Activated CD4-positive, alpha-beta memory T cell treated with anti-CD3 and anti-CD28 coated beads for 36 hours (primary cell): ENCODE measurements at places on chromosomes 4 and X. TPM values are rescaled to one million over a fixed set of nuclear protein-coding genes. Genes with fewer than 3 reads are reported as not detected.

GRCh38 chrX:41022566-41022965 is 62.7 kb upstream of the USP9X start:
- no peak for DNase-seq

DNA sequence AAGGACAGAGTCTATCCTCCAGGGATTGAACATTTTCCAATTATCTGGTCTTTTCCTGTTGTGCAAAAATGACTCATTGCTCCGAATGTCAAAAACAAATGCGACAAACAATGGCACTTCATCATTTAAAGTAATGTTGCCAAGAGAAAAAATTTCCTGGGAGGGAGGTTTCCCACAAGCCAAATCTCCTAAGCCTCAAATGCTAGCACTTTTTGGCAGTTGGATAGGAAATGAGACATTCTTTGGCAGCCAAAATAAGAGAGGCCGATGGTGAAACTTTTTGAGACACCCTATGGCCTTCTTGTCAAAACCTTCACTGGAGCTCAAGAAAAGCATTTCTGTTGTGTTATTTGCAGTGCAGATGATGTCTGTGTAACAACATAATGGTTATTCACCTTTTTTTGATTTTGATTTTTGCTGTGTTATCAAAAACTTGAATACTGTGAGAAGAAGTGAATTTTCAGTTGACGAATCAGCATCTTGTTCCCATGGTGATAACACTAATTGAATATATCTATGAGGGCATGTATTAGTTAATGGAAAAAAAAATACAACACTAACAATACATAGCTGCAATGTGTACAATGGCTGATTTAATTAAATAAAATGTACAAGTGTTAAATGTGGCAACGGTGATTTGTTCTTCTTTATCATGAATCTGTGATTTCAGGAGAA is 333.8 kb downstream of the ANK2 start:
- DNase-seq, result no peak

- no peak for DNase-seq
Observed at GRCh38 chr4:10055871-10056270, 34.6 kb upstream of the SLC2A9 start.

- no peak for DNase-seq
Observed at GRCh38 chrX:124555036-124555595, 208.8 kb downstream of the SH2D1A start.

- DNase-seq, result no peak
Observed at GRCh38 chrX:38326086-38326485, 1.2 kb downstream of the RPGR start.

DNA sequence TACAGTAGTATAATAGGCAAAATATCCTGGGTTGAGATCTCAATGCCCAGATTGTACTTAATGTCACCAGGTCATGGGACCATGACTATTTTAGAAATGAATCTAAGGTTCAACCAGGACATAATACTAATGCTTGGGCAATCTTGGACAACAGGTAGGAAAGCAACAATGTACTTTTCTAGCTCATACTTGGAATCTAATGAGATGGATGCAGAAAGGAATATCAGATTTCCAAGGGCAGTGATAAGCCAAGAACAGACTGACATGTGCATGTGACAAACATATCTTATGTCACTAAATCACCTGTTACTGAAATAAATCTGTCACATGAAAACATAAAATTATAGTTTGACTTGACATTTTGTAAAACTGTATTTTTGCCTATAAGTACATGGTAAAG is 51.1 kb downstream of the RPS6KA3 start:
- DNase-seq, result no peak

DNA sequence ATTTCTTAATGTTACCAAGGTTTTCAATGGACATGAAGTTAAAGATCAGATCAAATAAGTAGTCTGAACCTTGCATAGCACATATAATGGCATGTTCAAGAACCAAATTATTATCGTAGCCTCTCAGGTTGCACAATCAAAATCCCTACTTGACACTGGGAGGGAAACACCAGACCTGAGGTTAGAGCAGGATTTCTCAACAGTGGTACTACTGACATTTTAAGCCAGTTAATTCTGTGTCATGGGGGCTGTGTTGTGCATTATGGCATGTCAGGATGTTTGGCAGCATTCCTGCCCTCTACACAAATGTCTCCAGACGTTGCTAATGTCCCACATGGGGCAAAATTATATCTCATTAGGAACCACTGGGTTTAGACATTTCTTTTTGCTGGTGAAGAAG is 20.8 kb downstream of the RLIM start:
- DNase-seq, result no peak

- no peak for DNase-seq
Observed at GRCh38 chr4:113604955-113605354, 156.6 kb downstream of the CAMK2D start.

DNA sequence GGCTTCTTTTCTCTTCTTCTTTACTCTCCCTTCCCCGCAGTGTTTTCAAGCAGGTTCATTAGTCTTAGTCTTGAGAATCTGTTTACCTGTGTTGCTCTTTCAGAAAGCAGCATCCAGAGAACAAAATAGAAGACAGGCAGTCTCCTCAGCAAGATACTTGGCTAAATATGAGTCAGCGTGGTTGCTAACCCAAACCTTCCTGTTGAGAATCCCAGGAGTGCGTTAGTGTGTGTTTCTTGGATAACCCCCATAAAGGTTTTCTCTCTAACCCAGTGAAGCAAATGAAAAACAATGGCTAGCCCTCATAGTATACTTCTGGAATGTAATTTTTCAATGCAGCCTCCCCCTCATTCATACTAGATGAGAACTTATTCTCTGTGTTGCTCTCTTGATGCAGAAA is 41.1 kb downstream of the BMPR1B start:
- no peak for DNase-seq

- no peak for DNase-seq
Observed at GRCh38 chr4:121851354-121851753, 18.9 kb downstream of the BBS7 start.

DNA sequence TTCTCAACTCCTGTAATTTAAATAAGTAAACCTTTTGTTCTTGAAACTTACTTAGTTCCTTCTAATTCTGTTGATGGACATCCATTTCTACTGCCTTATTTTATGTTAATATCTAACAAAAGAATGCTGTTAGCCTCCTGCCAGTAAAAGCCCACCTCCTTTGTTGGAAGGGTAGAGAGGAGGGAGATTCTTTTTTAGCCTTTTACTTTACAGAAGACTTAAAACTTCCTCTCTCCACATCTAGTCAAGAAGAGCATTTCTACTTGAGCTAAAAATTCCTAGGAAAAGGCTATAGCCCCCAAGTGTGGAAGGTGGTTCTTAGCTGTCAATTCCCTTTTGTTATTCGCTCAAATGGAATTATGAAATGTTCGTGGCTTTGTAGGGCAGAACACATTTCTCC is 118.7 kb downstream of the ZIC3 start:
- DNase-seq, result no peak

GRCh38 chrX:15233416-15234015 is 36.4 kb downstream of the ASB9 start:
- DNase-seq, result no peak

GRCh38 chrX:70434352-70434866 is 10.2 kb upstream of the DLG3 start:
- DNase-seq, result peak; percentile 85

GRCh38 chr4:140595065-140595464 is 26.3 kb upstream of the UCP1 start:
- DNase-seq, result no peak

DNA sequence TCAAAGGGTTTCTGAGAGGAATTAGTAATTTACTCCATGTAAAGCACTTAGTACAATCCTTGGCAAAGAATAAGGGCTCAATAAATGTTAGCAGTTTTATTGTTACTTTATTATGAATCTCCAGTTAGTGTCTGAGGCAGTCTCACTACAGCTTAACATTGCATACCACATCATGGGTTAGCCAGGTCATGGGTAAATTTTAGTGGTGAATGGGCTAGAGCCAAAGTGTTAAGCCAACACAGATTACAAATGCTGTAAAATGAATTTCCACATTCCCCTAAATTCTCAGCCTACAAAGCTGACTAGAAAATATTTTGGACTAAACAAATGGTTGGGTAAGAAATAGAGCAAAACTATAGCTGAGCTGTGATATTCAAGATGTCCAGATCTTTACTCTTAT is 72.4 kb downstream of the NRK start:
- DNase-seq, result no peak

GRCh38 chr4:168633064-168633463 is 136.2 kb downstream of the PALLD start:
- DNase-seq, result no peak

DNA sequence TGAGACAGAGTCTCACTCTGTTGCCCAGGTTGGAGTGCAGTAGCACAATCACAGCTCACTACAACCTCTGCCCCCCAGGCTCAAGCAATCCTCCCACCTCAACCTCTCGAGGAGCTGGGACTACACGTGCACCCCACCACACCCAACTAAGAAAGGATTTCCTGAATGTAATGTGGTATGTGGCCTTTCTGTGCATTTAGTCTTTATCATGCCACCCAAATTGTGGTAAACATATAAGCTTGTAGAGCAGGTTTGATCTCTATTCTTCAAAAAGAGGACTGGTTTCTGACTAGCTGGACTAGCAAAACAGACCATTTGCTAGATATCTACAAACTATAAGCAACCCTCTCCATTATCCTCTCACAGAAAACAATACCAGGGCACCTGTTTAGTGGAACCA is 33.6 kb downstream of the ELOVL6 start:
- no peak for DNase-seq

GRCh38 chr4:186878203-186878776 is 154.6 kb upstream of the FAT1 start:
- no peak for DNase-seq

DNA sequence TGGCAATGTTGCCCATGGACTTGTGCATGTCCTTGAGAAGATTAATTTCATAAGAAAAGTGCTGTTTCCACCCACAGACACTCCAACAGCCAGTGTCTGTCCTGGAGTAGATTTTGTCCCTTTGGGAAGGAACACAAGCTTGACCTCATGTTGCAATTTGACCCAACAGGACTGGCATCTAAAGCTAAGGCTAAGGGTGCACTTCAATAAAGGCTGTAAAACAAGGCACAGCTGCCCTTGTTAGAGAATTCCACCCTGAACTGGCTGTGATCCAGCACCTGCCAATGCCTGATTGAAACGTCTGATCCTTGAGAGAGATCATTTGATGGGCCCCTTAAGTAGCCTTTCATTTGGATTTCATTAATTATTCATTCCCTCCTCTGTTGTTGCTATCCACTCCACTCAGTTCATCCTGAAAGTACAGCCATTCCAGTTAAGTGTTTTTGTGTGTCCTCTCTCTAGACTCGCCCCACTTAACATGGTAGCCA is 56.2 kb downstream of the CD99L2 start:
- no peak for DNase-seq

GRCh38 chrX:12661464-12661863 is 129.7 kb upstream of the PRPS2 start:
- DNase-seq, result no peak

DNA sequence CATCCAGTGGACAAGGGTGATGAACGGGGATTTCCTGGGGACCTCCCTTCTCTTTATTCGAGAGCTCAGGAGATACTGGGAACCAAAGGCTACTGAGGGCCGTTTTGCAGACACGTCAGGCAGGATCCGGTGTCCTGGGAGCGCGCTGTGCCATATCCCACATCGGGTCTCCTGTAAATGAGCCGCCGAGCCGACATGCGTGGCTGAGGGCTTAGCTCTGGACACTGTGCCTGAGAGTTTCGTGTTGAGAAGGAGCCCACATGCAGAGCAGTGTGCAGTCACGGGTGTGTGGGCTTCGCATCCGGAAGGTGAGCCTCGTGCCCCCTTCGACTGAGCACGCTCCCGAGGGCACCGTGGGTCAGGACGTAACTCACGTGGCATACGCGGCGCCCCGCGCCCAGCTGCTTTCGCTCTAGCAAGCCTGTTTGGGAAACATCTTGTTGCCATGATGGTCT is 28.5 kb upstream of the HGFAC start:
- DNase-seq, result no peak

GRCh38 chr4:163776957-163777356 is 282.5 kb downstream of the TMA16 start:
- no peak for DNase-seq

DNA sequence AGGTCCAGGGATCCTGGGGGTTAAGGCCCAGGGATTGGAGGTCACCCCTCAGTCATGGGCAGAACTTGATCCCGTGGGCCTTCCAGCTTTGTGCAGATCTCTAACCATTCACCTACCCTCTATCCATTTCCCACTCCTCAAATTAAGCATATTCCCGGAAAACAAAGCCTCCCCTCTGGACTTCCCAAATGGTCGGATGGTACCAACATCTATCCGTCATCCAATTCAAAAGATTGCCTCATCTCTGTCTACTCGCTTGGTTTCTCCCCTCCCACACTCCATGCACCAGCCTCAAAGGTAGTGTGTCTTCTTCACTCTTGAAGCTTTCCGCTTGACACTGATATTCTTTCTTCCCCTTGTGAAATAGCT is 473 bp upstream of the BCLAF3 start:
- peak; percentile 9 for DNase-seq

DNA sequence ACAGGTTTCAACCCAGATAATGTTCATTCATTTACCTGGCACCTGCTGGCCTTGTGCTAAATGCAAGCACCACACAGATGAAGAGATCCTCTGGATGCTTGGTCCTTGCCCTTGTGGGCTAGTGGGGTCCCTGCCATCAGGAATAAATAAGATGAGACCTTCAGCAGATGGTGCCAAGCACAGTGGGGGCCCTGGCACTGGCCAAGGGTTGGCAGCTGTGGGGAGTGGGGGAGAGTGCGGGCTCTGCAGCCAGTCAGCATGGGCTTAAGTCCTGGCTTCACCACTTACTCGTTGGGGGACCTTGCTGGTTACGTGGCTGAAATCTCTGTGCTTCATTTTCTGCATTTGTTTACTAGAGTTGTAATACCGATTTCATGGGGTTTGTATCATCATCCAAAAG is 6.9 kb downstream of the LAP3 start:
- no peak for DNase-seq

- DNase-seq, result no peak
Observed at GRCh38 chr4:162871990-162872389, 294.7 kb downstream of the NAF1 start.

GRCh38 chr4:110989125-110989524 is 366.2 kb upstream of the PITX2 start:
- no peak for DNase-seq

DNA sequence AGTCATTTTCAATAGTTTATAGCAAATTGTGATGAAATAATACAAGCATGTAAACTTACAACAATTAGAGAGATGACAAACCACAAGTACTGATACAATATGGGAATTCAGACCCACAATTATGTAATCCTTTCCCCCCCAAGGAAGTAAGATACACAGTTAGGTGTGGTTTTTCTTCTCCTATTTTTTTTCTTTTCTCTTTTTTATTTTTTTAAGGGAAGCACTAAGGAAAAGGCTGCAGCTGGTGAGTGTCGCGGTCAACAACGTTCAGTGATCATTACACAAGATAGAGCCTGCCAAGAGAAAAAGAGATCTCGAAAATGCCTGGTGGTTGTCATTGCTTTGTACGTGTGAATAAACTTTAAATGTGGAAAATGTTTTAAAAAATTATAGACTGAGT is 9.8 kb downstream of the NDNF start:
- no peak for DNase-seq

Gene PAGE1
- total RNA-seq, result not detected

Gene MAGEC1
- total RNA-seq, result not detected

Gene XPNPEP2
- total RNA-seq, result 0.93 TPM

Gene NPY5R
- not detected for total RNA-seq

Gene RHOXF2
- total RNA-seq, result not detected

Gene TEC
- total RNA-seq, result 3.0 TPM

Gene PAGE4
- not detected for total RNA-seq

Gene CSAG3
- 1.3 TPM for total RNA-seq

Gene PDCL2
- not detected for total RNA-seq

Gene CACNA1F
- 0.74 TPM for total RNA-seq

Gene NUDT10
- 1.2 TPM for total RNA-seq

Gene CLCN5
- total RNA-seq, result 2.9 TPM

Gene NDNF
- total RNA-seq, result not detected

Gene POU3F4
- not detected for total RNA-seq

Gene CENPI
- 21.1 TPM for total RNA-seq

Gene CCDC158
- not detected for total RNA-seq
